Gastrocnemius medialis (tissue), 4 donors: ENCODE measurements at places on chromosomes 1 and 21. TPM values are rescaled to one million over a fixed set of nuclear protein-coding genes. Genes with fewer than 3 reads are reported as not detected.

The LYPD8 gene
- not detected for total RNA-seq

DNA sequence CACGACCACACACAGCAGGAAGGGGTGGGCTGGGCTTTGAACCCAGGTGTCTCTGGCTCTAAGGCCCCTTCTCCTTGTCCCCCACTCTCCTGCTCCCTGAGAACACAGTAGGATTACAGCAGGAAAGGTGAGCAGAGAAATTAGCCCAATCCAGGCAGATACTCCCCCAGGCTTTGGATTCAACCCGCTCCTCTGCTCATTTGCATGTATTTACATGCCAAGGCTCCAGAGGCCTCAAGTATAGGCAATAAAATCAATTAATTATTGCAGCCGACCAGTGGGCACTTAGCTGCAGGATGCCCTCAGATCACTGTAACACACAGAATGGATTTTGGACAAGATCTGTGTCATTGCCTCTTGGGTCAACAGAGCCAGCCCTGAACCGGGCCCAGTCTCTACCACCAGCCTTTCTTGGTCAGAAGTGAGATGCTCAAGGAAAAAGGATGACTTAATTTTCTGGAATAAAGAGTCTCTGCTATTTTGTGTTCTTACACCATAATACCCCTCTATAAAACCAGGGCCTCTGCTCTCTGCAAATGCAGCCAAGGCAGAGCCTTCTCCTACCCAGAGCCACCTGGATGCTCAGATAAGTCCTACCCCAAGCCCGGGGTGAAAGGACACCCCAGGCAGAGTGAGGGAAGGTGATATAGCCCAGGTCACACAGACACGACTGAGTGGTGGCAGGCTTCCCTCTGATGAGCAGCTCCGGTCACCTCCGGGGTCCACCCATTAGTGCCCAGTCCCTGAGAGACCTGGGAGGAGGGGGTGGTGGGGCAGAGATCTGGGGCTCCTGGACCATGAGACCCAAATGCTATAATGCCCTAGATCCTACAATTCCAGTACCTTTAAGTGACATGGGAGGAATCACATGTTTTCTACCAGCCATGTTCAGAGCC lies 28.9 kb downstream of the MATN1 start:
- peaks cover 5% of the 10 kb centered on the region for H3K4me1 ChIP-seq
- H3K27ac ChIP-seq = no peak overlapping the region

DNA sequence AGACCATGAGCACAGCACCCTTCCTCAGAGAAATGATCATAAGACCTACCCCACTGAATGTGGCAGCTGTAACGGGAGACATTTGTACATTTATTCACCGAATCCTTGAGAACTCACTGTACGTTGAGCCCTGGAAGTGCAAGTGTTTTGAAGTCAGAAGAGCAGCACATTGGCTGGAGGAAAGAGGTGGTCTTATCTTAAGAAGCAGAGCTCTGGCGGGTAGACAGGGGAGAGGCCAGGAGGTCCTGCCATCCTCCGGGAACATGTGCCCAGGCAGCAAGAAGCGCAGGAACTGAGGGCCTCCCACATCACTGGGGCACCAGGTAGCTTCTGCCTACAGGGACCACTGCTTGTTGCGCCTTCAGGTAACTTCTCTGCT lies 169.2 kb upstream of the IRF2BP2 start:
- peaks cover 10% of the 10 kb centered on the region for H3K4me1 ChIP-seq
- no peaks in the 10 kb centered on the region for H3K36me3 ChIP-seq
- no peak for DNase-seq
- H3K27ac ChIP-seq = no peak overlapping the region

The HCRTR1 gene
- 0.59 TPM for total RNA-seq

DNA sequence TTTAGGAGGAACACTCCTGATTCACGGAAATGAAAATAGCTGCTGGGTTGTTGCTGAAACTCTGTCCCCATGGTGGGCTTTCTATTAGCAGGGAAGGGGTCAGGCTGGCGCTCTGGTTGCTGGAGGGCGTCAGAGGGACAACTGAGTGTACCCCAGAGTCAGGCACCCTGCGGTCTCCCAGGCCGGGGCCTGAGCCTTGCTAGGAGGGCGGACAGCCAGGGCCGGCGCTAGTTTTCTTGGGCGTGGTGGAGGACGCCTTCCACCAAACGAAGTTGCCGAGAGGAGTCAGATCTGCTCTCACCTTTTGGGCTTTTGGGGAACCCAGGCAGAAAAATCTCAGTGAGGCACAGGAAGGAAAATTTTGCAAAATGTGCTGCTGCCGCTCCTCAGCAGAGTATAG lies 54.8 kb downstream of the NGF start:
- no peak overlapping the region for H3K4me3 ChIP-seq
- DNase-seq = no peak
- peak overlapping the region; percentile 71 for H3K27ac ChIP-seq
- H3K27me3 ChIP-seq = no peaks in the 10 kb centered on the region

DNA sequence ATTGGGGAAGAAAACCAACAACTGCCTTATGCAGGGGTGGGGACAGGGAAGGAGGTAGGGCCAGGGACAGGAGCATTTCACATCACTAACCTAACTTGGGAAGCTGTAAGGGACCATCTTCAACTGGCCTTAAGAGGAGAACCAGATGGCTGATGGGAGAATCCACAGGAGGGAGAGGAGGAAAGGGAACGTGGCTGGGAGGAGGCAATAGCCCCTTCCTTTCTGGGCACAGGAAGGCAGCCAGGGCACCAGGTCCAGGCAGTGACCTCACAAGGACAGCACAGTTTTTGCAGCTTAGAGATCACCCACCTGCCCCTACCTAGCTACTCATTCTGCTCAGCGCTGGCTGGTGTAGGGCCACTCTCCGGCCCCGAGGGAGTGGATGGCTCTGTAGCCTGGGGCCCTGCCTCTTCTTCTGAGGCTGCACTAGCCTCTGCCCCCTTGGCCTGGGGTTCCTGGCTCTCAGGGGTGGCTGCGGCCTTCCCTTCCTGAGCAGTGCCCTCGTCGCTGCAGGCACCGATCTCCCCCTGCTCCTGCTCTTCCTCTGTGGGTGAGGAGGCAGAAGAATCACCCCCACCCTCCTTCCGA lies 1.7 kb downstream of the MARCKSL1 start:
- peaks cover 29% of the 10 kb centered on the region for H3K36me3 ChIP-seq
- no peak overlapping the region for H3K27ac ChIP-seq
- no peak for DNase-seq

GRCh38 chr1:11526071-11526895 lies 47.3 kb downstream of the DISP3 start:
- no peaks in the 10 kb centered on the region for H3K27me3 ChIP-seq
- no peaks in the 10 kb centered on the region for H3K4me1 ChIP-seq
- no peak for DNase-seq
- H3K4me3 ChIP-seq = no peak overlapping the region

The HSF2BP gene
- total RNA-seq = 0.63 TPM
